ENCODE measurements at places on chromosomes 1 and 21.

DNA sequence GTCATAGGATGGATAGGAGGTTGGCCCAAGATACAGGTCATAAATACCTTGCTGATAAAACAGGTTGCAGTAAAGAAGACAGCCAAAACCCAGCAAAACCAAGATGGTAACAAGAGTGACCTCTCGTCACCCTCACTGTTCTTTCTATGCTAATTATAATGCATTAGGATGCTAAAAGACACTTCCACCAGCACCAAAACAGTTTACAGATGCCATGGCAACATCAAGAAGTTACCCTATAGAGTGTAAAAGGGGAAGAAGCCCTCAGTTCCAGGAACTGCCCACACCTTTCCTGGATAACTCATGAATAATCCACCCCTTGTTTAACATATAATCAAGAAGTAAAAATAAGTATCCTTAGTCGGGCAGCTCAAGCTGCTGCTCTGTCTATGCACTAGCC lies 671.9 kb downstream of the PTPRC start:
- DNase-seq = no peak

- DNase-seq = no peak
These were observed 36.1 kb downstream of the FGGY start for GRCh38 chr1:59332983-59333382.

GRCh38 chr1:53148123-53148522 lies 5.7 kb upstream of the SLC1A7 start:
- DNase-seq = no peak

DNA sequence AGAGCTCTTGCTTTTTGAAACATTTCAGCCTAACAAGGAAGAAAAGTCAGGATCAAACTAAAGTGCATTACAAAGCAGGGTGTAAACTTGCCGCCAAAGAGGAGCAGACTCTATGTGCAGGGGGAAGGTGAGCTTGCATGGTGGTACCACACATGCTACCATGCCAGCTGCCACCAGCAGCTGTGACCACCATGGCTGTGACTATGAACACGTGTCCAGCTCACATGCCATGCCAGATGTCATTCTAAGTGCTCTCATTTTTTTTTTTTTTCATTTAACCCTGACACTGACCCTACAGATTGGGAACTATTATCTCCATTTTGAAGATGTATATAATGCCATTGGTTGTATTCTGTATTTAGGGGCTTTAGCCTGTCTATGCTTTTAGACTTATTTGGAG lies 79.0 kb downstream of the PCP4 start:
- DNase-seq = peak; percentile 16

DNA sequence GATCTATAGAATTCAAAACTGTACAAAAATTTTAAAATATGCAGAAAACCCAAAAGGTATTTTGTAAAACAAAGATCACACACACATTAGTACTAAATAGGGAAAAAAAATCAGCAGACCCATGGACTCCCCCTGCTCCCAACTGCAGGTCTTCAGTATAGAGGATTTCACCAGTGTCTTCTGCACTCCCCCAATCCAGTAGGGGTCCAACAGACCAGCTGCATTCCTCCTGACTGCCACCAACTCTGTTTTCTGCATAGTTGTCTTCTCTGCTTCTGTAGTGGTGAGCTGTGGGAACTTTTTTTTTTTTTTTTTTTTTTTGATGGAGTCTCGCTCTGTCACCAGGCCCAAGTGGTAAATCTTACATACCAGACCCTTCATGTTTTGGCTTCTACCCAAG lies 21.9 kb downstream of the CLCA2 start:
- no peak for DNase-seq

GRCh38 chr1:70314706-70315304 lies 39.7 kb downstream of the ANKRD13C start:
- DNase-seq = no peak

GRCh38 chr21:35645991-35646390 lies 414.3 kb downstream of the SETD4 start:
- no peak for DNase-seq

DNA sequence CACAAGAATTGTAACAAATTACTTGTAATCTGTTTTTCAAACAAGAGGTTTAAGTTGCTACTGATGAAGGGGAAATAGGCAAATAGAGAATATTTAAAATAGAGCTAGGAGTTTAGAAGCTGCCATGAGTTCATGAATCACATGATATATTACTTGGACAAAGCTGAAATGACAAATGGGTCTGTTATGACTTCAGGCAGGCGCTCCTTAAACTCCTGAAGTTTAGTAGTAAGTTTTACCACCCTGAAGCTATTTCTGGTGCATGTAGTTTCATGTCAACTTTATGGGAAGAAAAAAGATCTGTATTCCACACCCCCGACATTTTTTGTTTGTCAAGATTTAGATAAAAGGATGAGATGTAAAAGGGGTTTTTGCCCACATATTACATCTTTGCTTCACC lies 58.5 kb downstream of the PLA2G4A start:
- DNase-seq = no peak

DNA sequence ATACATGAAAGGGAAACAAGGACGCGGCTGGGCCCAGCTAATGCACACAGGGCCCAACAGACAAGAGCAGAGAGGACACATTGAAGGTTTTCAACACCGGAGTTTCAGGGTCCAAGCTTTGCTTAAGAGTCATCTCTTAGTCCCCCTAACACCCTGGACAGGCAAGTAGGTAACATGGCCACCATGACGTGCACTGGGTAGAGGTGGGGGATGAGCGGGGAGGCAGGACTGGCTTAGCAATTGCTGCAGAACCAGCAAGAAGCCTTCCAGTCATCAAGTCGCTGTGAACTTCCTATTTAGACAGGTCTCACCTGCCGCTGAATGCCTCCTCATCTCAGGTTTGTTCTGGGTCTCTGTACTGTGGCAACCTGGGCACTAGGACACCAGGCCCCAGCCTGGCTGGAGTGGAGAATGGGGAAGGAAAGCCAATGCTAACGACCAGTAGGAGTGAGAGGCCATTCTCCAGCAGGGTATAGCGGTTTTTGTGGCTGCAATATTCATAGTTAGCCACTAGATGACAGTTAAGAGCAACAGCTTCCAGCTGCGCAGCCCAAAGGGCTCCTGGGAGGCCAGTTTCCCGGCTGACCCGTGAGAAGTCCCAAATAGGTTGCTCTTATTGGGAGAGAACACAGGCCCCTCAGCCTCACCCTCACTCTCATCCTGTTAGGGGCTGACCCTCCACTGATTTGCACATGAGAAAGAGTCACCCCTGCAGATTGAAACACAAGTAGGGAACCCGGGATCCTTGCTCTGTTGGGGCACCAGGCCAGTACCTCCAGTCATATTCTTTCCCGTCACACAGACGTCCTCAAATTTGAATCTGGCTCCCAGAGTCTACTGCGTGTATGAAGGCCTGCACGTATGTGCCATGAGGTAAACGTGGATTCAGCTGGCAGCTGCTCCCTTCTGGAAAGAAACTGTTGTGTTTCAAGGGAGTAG lies 6.0 kb upstream of the PIGC start:
- peak; percentile 13 for DNase-seq

DNA sequence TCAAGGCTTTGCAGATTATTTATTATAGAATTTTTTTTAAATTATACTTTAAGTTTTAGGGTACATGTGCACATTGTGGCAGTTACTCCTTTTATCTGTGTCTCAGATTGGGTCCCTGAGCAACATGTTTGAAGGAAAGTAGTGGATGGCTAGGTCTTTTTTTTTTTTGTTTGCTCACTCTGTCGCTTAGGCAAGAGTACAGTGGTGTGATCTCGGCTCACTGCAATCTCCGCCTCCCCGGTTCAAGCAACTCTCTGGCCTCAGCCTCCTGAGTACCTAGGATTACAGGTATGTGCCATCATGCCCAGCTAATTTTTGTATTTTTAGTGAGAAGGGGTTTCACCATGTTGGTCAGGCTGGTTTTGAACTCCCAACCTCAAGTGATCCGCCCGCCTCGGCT lies 39.6 kb upstream of the KIF21B start:
- no peak for DNase-seq

GRCh38 chr1:92544756-92545165 lies 58.0 kb upstream of the GFI1 start:
- DNase-seq = no peak

DNA sequence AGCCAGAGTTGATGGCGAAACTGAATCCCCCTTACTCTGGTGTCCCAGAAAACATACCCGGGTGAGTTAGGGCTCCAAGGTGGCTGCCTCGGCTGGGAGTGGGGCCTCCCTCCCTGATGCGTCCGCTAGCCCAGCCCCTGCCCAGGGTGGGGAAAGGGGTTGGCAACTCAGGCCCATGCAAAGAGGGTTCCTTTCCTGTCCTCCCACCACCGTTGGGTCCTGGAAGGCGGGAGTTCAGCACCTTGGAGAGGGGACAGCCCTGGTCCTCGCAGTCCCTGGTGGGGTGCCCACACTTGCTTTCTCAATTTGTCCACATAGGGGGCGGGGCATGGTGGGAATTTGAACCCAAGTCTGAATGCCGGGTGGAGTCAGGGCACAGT lies 6.1 kb downstream of the SRM start:
- DNase-seq = no peak

DNA sequence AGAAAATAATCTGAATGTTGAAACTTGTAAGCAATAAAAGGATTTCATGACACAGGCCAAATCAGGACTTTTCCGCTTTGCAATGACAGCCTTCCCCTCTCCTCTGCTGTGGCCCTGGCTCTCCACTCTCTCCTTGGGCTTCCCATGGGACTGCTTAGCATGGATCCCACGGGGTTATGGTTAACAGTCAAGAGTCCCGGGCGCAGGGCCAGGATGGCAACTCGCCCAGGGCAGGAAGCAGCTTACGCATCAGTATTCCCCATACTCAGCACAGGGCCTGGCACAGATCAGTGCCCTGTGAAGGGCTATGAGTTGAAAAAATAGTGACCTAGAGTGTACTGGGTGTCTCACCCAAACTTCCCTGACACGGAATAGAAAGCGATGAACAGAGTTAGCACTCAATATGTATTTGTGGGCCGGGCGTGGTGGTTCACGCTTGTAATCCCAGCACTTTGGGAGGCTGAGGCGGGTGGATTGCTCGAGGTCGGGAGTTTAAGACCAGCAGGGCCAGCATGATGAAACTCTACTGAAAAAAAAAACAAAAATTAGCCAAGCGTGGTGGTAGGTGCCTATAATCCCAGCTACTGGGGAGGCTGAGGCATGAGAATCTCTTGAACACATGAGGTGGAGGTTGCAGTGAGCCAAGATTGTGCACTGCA lies 29.1 kb upstream of the GRHL3 start:
- DNase-seq = peak; percentile 88

GRCh38 chr1:11462224-11462923 lies 16.6 kb upstream of the DISP3 start:
- DNase-seq = peak; percentile 47

DNA sequence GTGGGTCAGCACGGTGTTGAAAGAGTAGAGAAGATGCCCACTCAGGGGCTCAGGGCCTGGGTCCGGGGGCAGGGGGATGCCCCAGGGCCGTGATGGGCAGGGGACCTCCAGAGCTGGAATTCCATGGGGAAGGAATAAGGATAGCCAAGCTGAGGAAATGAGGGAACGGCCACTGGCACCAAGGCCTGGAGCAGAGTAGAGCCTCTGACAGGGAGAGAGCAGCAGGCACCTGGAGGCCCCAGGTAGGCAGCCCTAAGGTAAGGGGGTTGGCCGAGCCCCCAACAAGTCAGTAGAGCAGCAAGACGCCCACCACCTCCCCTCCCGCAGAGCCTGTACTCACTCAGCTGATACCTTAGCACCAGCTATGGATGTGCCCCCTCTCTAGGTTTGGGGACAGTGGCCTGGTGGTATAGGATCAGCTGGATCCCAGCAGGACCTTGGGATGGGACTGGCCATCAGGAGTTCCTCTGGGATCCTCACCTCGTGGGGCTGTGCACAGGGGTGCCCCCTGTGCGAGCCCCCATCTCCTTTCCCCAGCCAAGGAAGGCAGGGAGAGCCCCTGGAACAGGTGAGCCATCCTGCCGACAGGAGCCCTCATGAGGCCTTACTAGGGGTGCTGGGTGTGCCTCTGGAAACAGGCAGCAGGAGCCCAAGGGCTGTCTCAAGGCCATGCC lies 21.0 kb upstream of the ARF1 start:
- DNase-seq = no peak

DNA sequence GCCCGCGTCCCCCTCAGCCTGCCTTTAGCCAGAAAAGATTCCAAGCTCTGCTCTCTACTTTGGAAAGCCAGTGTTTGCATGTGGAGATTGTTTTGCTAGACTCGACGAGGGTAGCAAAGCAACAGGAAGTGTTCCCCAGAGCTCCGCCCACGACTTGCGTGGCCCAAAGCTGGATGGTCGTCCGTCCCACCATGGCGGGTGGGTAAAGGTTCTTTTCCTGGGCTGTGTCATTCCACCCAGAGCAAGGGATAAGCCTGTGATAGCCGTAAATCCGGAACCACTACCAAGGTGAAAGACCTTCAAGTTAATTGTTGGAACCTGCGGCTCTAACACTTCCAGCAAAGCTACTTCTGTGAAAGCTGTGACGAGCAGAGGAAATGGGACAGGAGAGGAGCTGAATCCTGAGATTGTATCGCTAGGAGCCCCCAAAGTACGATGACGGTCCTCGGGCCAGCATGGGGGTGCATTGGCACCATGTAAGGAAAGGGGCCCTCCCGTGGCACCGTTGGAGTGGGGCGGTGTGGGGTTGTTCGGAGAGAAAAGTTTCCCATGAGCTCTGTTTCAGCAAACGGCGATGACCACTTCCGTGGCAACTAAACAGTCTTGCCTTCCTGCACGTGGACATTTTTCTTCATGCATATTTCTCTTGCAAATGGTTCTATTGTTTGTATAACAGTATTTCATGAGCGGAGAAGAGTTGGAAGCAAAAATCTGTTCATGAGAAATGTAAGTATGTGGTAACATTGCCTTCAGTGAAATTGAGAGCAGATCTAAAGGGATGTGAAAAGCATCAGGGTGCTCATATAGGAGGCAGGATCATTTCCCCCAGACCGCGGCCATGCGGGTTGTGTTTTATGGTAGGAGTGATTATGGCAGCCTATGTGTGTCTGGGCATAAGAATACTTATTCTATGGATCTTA lies 8.4 kb downstream of the MX2 start:
- no peak for DNase-seq

All from NCI-H1694 treated with DMSO at 0.1 percent for 48 hours (cell line).